ENCODE measurements at places on chromosomes 3 and 15. TPM values are rescaled to one million over a fixed set of nuclear protein-coding genes. Genes with fewer than 3 reads are reported as not detected.

GOLGA8F gene
- not detected for total RNA-seq

GOLGA8M gene
- 0.56 TPM for total RNA-seq

TRANK1 gene
- total RNA-seq, result 15.5 TPM

TIMP4 gene
- total RNA-seq, result 2.3 TPM

DPPA4 gene
- total RNA-seq, result under 0.01 TPM

SCN11A gene
- not detected for total RNA-seq

C2CD4A gene
- 0.28 TPM for total RNA-seq

GALNT15 gene
- 27.1 TPM for total RNA-seq

PLA2G4E gene
- not detected for total RNA-seq

IMPG2 gene
- total RNA-seq, result under 0.01 TPM

PARP15 gene
- under 0.01 TPM for total RNA-seq

ENTPD3 gene
- 0.28 TPM for total RNA-seq

SLC4A7 gene
- 245 TPM for total RNA-seq

CRABP1 gene
- not detected for total RNA-seq

ARL13B gene
- total RNA-seq, result 8.7 TPM

LMLN gene
- 8.6 TPM for total RNA-seq

ADAMTS17 gene
- 0.28 TPM for total RNA-seq

MYZAP gene
- total RNA-seq, result not detected

MRPS25 gene
- 18.3 TPM for total RNA-seq

CGNL1 gene
- total RNA-seq, result 3.1 TPM

GNAT1 gene
- total RNA-seq, result not detected

DAZL gene
- total RNA-seq, result not detected

CERS3 gene
- not detected for total RNA-seq

PLSCR2 gene
- total RNA-seq, result not detected

GPR156 gene
- 0.38 TPM for total RNA-seq

RGMA gene
- total RNA-seq, result 0.19 TPM

LARP6 gene
- total RNA-seq, result 49.0 TPM

TMC3 gene
- total RNA-seq, result 3.9 TPM

CCK gene
- total RNA-seq, result 5.1 TPM

CCDC54 gene
- not detected for total RNA-seq

SCAMP5 gene
- total RNA-seq, result 4.0 TPM

GPR149 gene
- not detected for total RNA-seq

ADAMTSL3 gene
- total RNA-seq, result 0.38 TPM

ACP3 gene
- under 0.01 TPM for total RNA-seq

PLSCR5 gene
- not detected for total RNA-seq

ARHGEF26 gene
- total RNA-seq, result 1.1 TPM

STRIT1 gene
- not detected for total RNA-seq

TERC gene
- total RNA-seq, result 580 TPM

UBA7 gene
- 24.7 TPM for total RNA-seq

SLCO3A1 gene
- 3.5 TPM for total RNA-seq

RLBP1 gene
- not detected for total RNA-seq

RASL12 gene
- total RNA-seq, result 1.1 TPM

UNC13C gene
- not detected for total RNA-seq

HHATL gene
- total RNA-seq, result not detected

UROC1 gene
- total RNA-seq, result not detected

SLC9C1 gene
- total RNA-seq, result 0.56 TPM

ROPN1 gene
- total RNA-seq, result not detected

CMTM6 gene
- total RNA-seq, result 164 TPM

IL17RD gene
- total RNA-seq, result 1.7 TPM

KCNMB3 gene
- total RNA-seq, result 0.85 TPM

COMMD2 gene
- total RNA-seq, result 20.7 TPM
